ENCODE measurements at places on chromosomes 4 and X. TPM values are rescaled to one million over a fixed set of nuclear protein-coding genes. Genes with fewer than 3 reads are reported as not detected.

- no peak for DNase-seq
These were observed 58.3 kb upstream of the MAGEB2 start for GRCh38 chrX:30156880-30157560.

- no peak for DNase-seq
These were observed 71.3 kb upstream of the PUDP start for GRCh38 chrX:7219153-7219705.

- no peak for DNase-seq
These were observed 4.5 kb downstream of the HPGD start for GRCh38 chr4:174517502-174518445.

GRCh38 chr4:64969081-64969480, 559.8 kb upstream of the TECRL start:
- no peak for DNase-seq

DNA sequence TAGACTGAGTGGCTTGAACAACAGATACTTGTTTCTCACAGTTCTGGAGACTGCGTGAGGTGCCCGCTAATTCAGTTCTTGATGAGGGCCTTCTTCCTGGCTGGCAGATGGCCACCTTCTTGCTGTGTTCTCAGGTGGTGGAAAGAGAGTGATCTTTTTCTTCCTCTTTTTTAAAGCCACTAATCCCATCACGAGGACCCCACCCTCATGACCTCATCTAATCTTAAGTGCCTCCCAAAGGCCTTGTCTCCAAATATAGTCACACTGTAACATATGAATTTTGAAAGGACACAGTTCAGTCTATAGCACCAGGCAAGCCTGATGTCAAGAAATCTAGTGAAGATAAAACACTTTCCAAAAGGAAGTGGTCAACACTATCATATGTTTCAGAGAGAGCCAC, 12.4 kb downstream of the VAMP7 start:
- no peak for DNase-seq

GRCh38 chr4:8182858-8183725, 16.0 kb upstream of the SH3TC1 start:
- DNase-seq: no peak

- no peak for DNase-seq
These were observed 333.8 kb upstream of the TENM3 start for GRCh38 chr4:181909368-181909767.

- DNase-seq: no peak
These were observed 52.2 kb downstream of the NALF2 start for GRCh38 chrX:69556060-69557011.

The FNIP2 gene
- total RNA-seq: 63.2 TPM

The RNF175 gene
- total RNA-seq: 31.0 TPM

The PNMA6A gene
- total RNA-seq: 23.2 TPM

The XAGE1A gene
- total RNA-seq: not detected
